Stimulated activated CD8-positive, alpha-beta memory T cell treated with anti-CD3 and anti-CD28 coated beads, Interleukin-4, amount 100 ng/mL, for 24 hours (primary cell): ENCODE measurements at places on chromosomes 16 and 17.
A peak's percentile ranks its signal among the peaks of the same experiment; 100 is the strongest.

DNA sequence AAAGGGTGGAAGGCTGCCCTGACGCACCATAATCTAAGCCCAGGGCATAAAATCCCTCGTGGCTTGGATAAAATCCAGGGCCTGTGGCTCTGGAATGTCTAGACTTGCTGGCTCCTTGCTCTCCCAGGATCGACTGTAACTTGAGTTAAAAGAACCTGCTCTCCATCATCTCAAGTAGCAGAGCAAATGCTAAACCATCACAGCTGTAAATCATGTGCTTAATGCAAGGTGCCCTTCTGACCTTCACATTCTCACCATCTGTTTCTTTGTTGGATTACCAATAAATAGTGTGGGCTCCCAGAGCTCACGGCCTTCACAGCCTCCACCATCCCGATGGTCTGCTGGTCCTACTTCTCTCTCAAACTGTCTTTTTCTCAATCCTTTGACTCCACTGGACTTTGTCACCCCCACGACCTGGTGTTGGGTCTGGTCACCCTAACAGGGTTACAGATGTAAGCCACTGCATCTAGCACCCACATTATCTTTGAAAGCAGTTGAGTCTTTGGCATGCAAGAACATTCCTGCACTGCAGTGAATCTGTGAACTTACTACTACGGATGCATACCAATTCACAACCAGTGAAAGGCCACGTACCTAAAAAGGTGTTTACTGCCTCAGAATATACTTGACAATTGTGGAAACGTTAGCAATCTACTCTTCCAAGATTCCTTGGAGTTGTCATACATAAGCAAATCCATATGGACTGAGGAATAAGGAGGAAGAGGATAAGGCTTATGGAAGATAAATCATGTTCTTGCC, 15.3 kb downstream of the RSL1D1 start:
- no peak for DNase-seq

DNA sequence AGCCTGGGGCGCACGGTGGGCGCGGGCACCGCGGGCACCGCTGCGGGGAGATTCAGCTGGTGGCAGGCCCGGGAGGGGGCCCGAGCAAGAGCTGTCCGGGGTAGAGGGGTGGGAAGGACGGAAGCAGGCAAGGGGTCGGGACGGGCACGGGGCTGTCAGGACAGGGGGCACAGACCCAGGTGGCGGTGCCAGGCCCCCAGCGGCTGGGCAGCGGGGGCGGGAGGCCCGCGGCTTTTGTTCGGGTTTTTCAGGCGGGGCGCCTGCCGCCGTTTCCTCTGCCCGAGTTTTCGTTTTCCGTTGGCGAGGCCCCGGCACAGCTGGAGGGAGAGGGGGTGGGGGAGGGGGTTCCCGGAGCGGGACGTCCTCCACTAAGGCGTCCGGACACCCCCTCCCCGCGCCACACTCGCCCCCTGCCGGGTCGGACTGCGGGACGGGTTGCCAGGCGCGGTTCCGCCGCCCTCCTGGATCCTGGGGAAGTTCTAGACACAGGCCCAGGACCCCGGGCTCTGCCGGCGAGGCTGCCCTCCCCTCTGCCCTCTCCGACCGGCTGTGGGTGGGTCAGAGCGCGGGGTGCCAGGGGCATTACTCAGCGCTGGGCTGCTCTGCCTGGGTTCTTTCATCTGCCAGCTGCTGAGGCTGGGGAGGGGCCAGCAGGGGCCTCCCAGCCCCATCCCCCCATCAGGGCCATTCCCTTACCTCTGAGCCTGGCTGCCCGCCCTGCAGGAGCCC, 543 bp downstream of the ARHGAP23 start:
- no peak for DNase-seq

- DNase-seq, result no peak
Measured at GRCh38 chr16:48231727-48232492, 12.2 kb upstream of the LONP2 start.

DNA sequence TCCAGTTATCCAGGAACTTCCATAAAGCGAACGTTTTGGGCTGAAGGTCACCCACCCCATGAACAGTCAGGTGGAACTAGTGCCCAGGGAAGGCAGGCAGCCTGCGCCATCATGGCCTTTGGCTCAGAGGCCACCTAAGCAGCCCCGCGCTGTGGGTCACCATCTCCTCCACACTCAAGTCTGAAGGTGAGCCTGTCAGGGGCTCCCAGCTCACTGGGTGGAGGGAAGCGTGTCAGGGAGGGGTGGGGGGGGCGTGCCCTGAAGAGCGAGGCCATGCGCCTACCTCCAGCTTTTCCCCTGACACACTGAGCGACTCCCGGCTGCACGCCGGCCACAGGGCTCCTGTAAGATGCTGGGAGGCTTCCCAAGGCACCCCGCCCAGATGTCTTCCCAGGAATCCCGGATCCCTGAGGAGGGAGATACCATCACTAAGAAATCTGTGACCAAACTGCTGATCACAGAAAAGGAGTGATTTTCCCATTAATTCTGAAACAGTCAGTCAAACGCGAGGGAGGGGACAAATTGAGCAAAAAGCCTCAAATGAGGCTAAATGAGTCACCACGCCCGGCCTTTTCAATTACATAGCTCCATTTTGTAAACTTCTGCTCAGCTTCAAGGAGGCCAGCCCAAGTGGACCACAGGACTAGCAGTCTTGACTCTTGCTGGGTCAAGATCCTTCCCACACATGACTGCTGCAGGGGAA, 26.5 kb upstream of the SLC25A19 start:
- DNase-seq, result no peak

GRCh38 chr17:66583112-66583748, 251.7 kb upstream of the CACNG5 start:
- no peak for DNase-seq

- no peak for DNase-seq
Measured at GRCh38 chr17:48625495-48626244, 488 bp downstream of the HOXB9 start.

DNA sequence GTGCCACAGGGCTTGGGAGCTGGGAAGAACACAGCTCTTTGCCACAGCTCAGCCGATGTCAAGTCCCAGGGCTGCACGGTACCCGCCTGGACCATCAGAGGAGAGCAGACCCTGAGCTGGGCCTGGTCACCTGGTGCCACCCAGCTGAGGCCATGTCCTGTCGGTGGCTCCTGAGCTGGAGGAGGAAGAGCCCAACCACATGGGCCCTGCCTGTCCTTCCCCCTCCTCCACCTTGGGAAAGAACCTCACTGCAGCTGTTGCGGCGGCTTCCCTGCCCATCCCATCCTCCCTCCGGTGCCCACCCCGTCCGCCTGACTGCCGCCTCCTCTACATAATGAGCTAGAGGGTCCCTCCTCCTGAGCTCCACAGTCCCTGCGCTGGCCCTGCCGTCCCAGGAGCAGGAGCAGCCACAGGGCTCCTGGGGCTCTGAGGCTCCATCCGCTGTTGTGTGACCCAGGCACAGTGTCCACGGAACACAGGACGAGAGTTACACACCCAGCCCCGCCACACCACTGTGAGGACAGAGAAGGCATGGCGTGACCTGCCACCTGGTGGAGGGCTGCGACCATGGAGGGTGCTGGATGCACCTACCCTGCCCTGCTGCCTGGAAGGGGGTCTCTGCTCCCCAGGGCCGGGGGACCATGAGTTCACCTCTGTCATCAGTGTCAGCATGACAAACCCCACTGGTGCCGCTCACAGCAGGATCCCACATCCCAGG, 21.4 kb upstream of the CHMP6 start:
- no peak for DNase-seq

- DNase-seq, result no peak
Measured at GRCh38 chr16:85313526-85314301, 201.4 kb upstream of the CIBAR2 start.

DNA sequence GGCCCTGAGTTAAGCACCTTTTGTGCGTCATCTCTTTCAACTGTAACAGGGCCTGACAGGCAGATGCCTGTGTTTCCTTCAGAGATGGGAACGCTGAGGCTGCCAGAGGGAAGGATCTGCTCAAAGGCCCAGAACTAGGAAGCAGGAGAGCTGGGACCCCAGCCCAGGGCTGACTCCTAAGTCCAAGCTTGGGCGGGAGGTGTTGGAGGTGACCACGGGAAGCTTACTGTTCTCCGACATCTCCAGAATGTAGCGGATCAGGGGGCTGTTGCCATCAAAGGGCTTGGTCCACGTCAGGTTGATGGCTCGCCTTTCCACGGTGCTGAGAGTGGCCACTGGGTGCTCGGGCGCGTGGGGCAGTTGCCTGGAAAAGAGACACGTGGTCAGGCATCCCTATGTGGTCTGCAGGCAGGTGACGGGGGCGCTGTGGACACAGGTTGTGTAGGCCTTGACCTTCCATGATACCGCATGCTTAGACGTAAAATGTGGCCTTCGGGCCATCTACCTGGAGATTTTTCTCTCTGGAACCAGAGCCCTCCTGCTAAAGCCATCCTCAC, 111.4 kb upstream of the CDC42EP4 start:
- DNase-seq, result no peak

- DNase-seq, result no peak
Measured at GRCh38 chr16:89829630-89830437, 1.6 kb downstream of the SPIRE2 start.

DNA sequence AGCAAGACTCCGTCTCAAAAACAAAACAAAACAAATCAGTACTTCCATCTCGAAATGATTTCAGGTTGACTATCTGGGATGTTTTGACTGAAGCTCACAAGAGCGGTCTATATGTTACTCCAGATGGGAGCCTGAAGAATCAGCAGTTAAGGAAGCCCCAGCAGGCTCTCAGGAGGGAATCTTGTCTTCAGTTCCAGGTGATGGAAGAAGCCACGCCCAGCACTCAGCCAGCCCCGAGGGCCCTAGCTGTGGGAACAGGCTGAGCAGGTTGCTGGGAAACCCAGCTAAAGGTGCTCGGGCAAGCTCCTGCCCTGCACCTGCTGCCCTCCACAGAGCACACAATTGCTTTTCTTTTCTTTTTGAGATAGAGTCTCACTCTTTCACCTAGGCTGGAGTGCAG, 32.4 kb downstream of the WIPI1 start:
- DNase-seq, result no peak

GRCh38 chr17:81987161-81987770, 9.8 kb downstream of the ASPSCR1 start:
- DNase-seq, result no peak

GRCh38 chr16:68719993-68720489, 17.1 kb upstream of the CDH1 start:
- DNase-seq, result no peak

GRCh38 chr16:65218348-65218747, 96.5 kb upstream of the CDH11 start:
- DNase-seq, result no peak

GRCh38 chr16:11302977-11303376, 21.8 kb upstream of the PRM1 start:
- DNase-seq, result no peak

DNA sequence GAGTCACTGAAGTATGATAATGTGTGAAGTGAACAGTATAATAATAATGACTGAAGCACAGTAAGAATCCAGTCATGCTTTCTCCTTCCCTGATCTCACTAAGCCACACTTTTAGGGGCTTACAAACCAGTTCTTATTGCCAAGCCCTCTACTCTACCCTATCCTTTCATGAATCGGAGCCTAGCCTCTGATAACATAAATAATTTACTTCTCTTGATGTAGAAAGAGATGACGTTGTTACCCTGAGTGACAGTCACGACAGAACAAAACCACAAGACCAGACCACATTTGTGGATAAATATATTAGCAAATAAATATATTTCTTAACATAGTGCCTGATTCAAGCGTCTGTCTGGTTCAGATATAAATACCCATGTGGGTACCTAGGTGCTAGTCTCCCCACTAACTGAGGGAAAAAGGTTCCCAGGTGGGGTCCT, 1.4 kb upstream of the SUPT4H1 start:
- no peak for DNase-seq

DNA sequence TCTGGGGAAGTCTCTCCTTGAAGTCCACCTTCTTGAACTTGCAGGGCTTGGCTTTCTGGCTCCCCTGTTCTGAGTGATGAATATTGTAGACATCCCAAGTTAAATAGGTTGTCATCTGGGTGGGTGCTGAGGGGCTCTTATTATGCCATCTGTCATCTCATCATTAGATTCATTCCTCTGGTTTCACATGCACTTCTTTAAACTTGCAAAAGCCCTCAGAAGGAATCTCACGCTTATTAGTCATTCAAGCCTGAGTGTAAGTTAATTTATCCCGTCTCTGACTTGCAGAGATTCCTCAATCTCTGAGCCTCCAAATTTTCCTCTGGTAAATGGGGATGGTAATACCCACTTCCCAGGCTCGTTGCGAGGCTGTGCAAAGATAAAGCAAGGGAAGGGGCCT, 5.7 kb downstream of the MGAT5B start:
- no peak for DNase-seq

GRCh38 chr17:78694805-78695531, 87.1 kb downstream of the CYTH1 start:
- no peak for DNase-seq

GRCh38 chr16:726438-727290, at the start of the genes CCDC78 and HAGHL:
CCDC78 (minus strand) TSS chr16:726443; CDS start chr16:726367, 76 bp downstream.
HAGHL (plus strand) TSS chr16:727106; CDS start chr16:727510, 404 bp downstream.
- DNase-seq, result peak; percentile 61

DNA sequence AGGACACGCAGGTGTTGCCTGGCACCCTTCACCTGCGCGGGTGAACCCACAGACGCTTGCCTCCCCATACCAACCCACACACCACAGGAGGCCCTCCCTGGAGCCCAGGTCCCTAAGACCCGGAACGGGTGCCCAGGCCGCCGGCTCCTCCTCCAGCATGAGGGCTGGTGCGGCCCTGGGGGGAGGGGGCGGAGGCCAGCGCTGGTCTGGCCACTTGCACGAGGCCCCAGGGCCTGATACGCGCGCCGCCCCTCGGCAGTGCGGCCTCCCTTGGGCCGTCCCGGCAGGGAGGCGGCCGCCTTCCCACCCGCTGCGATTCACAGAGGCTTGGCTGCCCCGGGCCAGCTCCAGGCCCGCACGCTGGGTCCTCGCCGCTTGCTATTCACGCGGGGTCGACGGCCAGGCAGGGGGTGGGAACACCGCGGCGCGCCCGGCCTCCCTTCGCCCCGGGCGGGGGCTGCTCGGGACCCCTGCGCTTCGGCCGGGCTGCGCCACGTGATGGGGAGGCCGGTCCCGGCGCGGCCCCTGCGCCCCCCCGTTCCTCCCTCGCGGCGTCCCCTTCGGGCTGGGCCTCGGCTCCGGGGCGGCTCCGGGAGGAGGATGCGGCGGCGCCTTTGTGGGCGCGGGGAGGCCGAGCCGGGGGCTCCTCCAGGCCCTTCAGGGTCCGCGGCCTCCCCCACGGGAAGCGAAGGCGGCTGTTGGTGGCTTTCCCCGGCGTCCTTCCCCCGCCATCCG, 685 bp downstream of the FASN start:
- no peak for DNase-seq

- no peak for DNase-seq
Measured at GRCh38 chr16:81551821-81552304, 107.3 kb downstream of the CMIP start.

GRCh38 chr16:50736448-50736847, 5.4 kb upstream of the CYLD start:
- DNase-seq, result no peak

DNA sequence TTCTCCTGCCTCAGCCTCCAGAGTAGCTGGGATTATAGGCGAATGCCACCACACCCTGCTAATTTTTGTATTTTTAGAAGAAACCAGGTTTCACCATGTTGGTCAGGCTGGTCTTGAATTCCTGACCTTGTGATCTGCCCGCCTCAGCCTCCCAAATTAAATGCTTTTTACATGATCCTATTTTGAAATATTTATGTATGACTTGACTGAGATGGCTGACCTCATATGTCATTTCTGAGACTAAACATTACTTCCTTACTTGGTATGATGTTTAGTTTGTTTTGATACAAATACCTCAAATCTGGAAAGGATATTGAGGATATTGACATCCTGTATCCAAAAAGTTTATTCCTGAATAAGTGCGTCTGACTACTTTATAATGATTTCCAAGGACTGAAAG, 11.9 kb downstream of the CALCOCO2 start:
- DNase-seq, result no peak

- DNase-seq, result no peak
Measured at GRCh38 chr16:89922884-89923639, at the start of gene TUBB3. TUBB3 (plus strand) TSS chr16:89923342; CDS start chr16:89923402, 60 bp downstream.
